ENCODE measurements at places on chromosomes 16 and 17.

- peak; percentile 51 for DNase-seq
Measured at GRCh38 chr17:62824290-62825131, 16.4 kb upstream of the MARCHF10 start.

GRCh38 chr16:77850636-77851333, 62.4 kb downstream of the VAT1L start:
- no peak for DNase-seq

- no peak for DNase-seq
Measured at GRCh38 chr16:88720396-88720970, 14.2 kb downstream of the CTU2 start.

DNA sequence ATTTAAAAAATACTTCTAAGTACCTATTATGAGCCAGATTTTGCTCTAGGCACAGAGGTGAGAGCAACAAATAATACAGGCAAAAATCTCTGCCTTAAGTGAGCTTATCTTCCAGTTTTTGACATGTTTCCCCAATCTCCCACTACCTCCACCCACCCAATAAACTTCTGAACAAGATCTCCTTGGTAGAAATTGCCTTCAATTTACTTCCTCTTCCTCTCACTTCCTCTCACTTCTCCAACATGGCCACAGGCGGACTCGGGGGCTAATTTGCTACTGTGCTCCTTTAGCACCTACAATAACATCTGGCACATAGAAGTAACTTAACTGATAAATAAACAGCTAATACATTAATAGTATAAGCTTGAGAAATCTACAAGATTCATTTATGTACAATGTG, 82.6 kb downstream of the CACNG1 start:
- no peak for DNase-seq

DNA sequence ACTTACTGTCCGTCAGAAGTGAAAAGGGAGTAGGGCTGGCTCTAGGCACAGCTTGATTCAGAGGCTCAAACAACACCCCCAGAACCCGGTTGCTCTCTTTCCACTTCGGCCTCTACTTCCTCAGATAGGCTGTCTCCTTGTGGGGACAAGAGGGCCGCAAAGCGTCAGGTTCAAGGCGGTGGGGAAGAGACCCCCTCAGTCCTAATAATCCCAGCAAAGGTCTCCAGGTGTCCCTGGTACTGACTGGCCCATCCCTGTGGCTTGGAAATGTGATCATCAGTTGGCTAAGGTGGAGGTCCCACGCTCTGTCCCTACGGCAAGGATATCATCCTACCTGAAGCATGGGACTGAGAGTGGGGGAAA, 26.0 kb downstream of the NGFR start:
- DNase-seq, result no peak

- DNase-seq, result no peak
Measured at GRCh38 chr17:73914536-73915274, 270.5 kb upstream of the SDK2 start.

DNA sequence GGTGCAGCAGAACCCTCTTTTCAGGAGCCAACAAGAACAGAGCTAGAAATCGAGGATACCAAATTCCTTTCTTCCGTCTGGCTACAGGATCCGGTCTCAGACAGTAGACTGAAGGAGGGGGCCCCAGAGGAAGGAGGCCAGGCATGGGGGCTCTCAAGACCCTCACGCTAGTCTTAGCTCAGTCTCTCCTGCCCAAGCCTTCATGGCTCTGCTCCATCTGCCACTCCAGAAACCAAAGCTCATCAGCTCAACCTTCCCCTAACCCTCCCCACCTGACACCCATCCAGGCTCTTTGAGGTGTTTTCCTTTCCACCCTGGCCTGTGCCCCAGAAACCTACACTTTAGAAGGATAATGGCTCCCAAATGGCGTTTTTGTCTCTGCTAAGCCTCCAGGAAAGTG, 6.2 kb upstream of the TMEM92 start:
- no peak for DNase-seq

DNA sequence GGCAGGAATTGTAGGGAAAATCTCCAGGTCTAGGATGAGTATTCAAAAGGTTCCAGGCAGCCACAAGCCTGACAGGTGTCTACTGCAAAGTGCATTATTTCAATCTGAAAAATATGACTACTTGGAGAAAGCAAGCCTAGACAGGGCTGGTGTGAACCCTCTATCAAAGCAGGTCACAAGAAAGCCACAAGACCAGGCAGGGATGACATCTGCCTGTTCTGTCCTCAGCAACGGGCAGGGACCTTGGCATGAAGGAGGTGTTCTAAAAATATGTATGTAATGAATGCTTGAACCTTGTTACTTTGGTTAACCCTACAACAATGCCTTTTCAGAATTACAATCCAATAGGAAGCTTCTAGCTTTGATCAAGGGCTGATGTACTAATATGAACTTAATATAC, 1.2 kb upstream of the COX6A2 start:
- no peak for DNase-seq

- DNase-seq, result no peak
Measured at GRCh38 chr17:82879241-82879640, 39.4 kb upstream of the ZNF750 start.

DNA sequence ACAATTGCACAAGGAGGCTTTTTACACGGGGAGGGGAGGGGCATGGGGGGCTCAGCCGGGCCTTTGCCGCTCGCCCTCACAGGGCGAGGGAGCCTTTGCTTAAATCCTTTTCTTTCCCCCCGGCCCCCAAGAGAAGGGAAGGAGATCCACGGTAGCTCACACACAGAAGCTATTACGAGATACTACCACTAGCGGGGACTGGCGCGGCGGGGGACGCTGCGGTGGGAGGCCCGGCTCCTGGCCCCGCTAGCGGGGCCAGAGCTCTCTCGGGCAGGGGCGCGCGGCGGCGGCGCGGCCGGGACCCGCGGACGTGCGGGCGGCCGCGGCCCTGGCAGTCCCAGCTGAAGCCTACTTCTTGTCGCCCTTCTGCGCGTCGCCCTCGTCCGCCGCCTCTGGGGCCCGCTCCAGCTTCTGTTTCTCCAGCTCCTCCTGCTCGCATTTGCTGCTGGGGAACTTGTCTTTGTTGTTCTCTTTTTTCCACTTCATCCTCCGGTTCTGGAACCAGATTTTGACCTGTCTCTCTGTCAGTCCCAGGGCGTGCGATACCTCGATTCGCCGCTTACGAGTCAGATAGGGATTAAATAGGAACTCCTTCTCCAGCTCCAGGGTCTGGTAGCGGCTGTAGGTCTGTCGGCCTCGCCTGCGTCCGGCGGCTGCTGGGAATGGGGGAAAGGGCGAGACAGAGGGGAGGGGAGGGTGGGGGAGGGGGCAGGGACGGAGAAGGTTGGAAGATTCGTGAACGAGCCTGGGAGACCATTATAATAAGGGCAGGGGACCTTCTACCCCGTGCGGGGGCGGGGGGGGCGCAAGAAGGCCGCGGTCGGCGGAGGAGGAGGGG, 2.0 kb downstream of the HOXB8 start:
- DNase-seq, result peak; percentile 47

DNA sequence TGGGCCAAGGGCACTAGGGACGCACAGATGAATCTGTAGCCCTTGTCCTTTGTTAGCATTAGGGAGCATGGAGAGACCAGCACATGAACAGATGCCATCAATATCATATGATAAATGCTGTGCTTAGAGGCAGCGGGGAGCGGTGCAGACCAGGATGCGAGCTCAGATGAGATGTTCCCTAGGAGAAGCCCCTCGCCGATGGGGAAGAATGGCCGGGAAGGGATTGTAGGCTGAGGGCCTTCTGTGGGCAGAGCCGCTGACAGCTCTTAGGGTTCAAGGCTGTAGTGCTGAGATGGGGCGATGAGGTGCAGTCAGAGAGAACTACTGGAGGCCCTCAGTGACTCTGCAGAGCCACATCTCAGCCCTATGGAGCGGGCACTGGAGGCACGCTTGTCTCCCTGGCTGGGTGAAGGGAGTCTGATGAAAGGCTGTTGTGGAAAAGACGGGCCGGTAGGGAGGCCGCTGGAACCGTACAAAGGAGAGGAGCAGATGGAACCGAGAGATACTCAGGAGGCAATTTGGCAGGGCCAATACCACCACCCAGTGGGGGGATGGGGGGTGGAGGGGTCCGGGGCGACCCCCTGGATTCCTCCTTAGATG, 66.3 kb upstream of the ENDOV start:
- no peak for DNase-seq

GRCh38 chr16:49466529-49466831, 92.9 kb downstream of the C16orf78 start:
- DNase-seq, result no peak

DNA sequence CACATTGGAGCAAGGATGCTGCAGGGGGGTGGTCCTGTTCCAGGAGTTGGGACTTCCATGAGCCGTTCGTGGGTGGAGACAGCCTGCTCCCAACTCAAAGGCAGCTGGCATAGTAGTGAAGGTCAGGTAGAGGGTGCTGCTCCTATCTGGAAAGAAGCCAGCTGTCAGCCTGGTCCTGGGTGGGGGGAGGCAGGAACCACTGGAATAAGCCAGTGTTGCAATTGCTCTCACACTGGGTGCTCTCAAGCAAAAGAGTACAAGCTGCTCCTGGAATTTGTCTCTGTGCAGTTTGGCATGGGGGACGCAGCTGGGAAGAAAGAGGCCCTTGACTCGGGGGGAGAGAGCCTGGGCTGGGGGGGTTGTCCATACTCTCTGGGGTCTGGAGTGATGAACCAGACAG, 8.7 kb downstream of the CACNG5 start:
- DNase-seq, result no peak

GRCh38 chr17:65593092-65593854, 31.8 kb upstream of the AXIN2 start:
- no peak for DNase-seq

DNA sequence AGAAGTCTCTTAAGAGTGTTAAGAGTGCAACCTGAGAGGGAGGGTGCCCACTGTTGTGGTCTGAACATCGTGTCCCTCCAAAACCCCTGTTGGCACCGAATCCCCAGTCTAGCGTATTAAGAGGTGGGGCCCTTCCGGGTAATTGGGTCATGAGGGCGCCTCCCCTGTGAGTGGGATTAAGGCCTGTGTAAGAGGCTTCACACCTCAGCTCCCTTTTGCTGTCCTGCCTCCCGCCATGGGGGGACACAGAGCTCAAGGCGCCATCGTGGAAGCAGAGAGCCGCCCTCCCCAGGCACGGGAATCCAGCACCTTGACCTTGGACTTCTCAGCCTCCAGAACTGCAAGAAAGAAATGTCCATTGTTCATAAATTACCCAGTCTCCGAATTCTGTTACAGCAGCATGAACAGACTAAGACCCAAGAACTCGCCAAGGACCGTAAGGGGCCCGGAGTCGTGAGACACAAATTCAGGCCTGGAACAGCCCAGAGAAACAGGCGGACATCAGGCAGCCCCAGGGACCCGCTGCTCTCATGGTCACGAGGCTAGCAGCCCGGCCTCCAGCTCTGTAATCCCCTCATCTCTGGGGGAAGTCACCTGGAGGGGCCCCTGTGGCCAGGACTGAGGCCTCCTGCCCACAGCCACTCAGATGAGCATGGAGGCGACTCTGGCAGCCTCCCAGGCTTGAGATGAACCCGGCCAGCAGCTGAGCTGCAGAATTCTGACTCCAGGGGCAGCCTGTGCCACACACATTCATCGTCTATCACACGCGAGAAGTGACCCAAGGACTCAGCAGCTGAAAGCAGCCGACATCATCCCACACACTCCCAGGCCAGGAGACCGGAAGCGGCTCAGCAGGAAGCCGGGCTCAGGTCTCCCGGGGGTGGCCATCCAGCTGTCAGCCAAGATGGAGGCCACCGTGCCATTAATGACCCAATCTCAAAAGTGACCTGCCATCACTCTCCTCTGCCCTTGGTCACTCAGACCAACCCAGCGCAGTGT, 12.8 kb upstream of the CHMP6 start:
- DNase-seq, result no peak

- DNase-seq, result no peak
Measured at GRCh38 chr17:78423961-78424675, 45.7 kb downstream of the PGS1 start.

GRCh38 chr16:76910931-76911330, 280.1 kb upstream of the MON1B start:
- no peak for DNase-seq

DNA sequence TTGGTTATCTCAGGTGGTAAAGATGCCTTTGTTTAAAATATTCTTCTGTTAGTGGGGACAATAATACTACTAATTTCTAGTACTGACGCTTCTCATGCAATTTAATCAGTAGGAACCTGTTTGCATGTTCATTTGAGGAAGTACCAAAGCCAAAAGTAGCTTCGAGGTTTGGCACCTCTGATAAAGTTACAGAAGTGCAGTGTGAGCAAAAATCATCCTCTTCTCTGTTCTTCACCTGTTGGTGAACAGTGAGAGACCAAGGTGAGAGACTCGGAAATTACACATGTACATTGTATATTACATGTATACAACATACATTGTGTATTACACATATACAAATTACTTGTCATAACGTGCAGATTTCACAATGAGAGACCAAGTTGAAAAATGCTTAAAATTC, 404.6 kb downstream of the MAF start:
- no peak for DNase-seq

DNA sequence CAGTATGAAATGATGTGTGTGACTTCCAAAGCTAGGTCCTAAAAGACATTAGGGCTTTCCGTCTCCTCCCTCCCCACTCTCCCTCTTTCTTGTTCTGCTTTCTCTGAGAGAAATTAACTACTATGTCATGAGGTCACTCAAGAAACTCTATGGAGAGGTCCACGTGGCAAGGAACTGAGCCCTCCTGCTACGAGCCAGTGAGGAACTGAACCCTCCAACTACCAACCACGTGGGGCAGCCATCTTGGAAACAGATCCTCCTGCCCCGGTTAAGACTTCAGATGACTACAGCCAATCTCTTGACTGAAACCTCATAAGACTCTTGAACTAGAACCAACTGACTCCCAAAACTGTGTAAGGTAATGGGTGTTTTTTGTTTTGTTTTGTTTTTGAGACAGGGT, 4.2 kb upstream of the ALOX15 start:
- no peak for DNase-seq

DNA sequence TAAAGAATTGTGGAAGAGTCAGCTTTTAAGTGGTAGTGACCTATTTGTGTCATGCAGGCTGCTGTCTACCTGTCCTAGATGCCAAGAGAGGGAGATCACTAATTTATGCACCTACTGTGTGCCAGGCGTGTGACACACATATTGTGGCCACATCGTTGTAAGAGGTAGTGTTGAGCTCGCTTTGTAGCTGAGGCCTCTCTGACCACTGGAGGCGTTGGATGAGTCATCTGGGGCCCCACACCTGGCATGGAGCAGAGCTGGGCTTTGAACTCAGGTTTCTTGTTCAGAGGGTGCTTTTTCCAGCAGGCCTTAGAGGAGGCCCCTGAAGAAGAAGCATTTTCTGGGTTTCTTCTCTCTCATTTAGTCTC, 52.3 kb upstream of the LGALS9 start:
- DNase-seq, result no peak
